ENCODE measurements at places on chromosomes 6 and 20.

- DNase-seq = no peak
Measured at GRCh38 chr6:82178077-82178758, 69.3 kb downstream of the IBTK start.

- DNase-seq = peak; percentile 86
Measured at GRCh38 chr6:33312361-33313104, 1.3 kb downstream of the TAPBP start.

GRCh38 chr20:8216375-8217200 lies 84.5 kb downstream of the PLCB1 start:
- no peak for DNase-seq

GRCh38 chr6:43982084-43982625 lies 145.1 kb downstream of the MRPL14 start:
- no peak for DNase-seq

GRCh38 chr6:157198425-157199279 lies 124.7 kb downstream of the TMEM242 start:
- DNase-seq = no peak

GRCh38 chr6:14021449-14021848 lies 96.1 kb upstream of the CD83 start:
- no peak for DNase-seq

- DNase-seq = peak; percentile 30
Measured at GRCh38 chr20:53354314-53354713, 239.3 kb downstream of the ZNF217 start.

DNA sequence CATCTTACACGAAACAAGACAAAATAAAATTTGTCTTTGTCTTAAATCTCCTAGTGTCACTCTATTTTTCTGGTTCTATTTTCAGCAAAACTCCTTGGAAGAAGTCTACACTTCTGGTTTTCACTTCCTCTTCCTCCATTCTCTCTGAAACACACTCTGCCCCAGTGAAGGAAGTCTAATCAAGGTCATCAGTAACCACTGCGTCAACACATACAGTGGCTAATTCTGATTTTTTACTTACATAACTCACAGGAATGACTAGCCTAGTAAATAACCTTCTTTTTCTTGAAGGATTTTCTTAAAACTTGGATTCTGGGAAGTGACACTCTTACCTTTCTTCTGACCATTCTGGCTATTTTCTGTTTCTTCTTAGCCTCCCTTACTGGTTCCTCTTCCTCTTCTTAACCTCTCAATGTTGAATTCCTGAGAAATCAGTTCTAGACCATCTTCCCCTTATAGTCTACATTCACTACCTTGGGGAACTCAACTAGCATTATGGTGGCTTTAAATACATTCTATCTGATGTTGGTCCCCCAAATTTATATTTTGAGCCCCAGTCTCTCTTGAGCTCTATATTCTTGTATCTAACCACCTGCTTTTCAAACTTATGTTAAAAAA lies 37.5 kb downstream of the AIG1 start:
- no peak for DNase-seq
